ENCODE measurements at places on chromosomes 7 and 10.

GRCh38 chr7:102916881-102917280 lies 4.1 kb downstream of the LRRC17 start:
- no peak for DNase-seq

DNA sequence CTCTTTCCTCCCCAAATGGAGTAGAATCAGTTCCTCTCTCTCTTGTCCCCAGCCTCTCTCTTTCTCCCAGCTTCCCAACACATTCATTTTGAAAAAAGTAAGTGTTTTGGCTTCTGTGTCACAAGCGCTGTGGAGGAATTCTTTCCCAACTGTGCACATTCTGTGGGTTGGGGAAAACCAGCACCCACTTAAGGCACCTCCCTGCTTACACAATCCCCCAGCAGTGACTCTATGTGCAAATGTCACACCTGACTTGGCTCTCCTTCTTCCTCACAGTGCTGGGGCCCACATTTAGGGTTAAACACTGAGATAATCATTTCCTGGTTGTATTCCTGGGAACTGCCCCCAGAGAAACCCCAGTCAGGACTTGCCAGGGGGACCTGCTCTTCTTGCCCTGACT lies 358.1 kb upstream of the ZNF32 start:
- DNase-seq, result peak; percentile 55

DNA sequence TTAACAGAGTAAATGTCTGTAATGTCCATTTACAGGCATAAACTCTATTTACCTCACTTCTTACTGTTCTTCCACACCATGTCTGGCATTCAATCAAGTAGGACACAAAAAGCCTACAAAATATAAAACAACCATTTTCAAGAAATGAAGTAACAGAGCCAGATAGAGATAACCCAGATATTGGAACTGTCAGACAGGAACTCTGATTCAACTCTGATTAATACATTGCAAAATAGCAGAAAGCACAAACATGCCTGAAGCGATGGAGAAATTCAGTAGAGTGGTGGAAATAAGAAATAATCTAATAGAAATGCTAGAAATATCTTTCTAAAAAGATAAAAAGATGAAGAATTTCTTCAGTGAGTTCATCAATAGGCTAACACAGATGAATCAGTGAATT lies 964.4 kb downstream of the PCDH15 start:
- no peak for DNase-seq

- DNase-seq, result no peak
Measured at GRCh38 chr10:11353006-11353896, 258.2 kb downstream of the USP6NL start.

- DNase-seq, result no peak
Measured at GRCh38 chr7:17444151-17444550, 145.7 kb downstream of the AHR start.

GRCh38 chr7:46157404-46157803 lies 236.3 kb upstream of the IGFBP3 start:
- DNase-seq, result no peak

DNA sequence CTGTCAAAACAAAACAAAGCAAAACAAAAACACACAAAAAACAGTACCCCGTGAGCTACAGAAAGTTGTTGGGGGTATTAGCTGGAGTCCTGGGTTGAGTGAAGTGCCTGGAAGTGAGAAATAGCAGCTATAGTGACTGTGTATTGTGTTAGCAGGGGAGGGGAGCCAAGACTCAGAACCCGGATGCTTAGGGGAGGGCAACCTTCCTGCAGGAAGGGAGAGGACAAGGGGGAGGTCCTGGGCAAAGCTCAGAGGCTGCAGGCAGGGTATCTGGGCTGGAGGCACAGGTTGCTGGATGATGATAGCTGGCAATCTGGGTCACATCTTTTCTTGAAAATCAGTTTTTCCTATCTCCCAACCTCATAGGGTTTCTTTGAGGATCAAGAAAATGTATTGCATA lies 75.8 kb upstream of the PARD3 start:
- no peak for DNase-seq

All from suppressor macrophage treated with lipopolysaccharide for 1 hour (primary cell).